ENCODE measurements at places on chromosomes 4 and X.

DNA sequence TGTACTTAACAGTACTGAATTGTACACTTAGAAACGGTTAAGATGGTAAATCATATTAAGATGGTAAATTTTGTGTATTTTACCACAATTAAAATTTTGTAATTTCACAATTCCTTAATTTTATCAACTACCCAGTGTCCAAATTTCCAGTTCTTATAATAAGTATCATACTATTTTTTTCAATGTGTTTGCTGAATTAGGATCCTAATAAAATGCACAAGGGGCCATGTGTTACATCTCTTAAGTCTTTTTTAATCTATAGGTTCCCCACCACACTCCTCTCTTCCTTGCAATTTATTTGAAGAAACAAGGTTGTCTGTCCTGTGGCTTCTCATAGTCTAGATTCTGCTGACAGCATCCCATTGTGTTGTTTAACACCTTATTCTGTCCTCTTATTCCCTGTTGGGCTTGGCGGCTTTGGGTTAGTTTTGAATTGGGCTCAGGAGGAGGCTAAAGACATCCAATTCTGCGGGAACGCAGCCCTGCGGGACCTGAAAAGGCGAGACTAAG, 533 bp upstream of the SYAP1 start:
- DNase-seq: no peak

DNA sequence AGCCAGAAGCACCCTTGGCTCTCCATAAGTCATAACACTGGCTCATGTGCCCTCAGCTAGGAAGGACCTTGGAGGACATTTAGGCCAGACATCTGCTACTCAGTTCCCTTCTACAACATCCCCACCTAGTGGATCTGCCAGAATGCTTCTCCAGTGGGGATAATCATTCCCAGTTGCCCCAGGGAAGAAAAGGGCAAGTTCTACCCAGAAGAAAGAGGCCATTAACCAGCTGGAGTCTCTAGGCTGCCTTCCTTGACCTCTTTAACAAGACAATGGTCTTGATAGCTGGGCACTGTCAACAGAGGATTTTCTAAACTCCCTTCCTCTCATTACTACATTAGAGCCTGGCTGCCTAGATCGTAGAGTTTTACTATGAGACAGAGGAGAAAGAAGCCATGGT, 42.0 kb downstream of the LGI2 start:
- DNase-seq: peak; percentile 93

DNA sequence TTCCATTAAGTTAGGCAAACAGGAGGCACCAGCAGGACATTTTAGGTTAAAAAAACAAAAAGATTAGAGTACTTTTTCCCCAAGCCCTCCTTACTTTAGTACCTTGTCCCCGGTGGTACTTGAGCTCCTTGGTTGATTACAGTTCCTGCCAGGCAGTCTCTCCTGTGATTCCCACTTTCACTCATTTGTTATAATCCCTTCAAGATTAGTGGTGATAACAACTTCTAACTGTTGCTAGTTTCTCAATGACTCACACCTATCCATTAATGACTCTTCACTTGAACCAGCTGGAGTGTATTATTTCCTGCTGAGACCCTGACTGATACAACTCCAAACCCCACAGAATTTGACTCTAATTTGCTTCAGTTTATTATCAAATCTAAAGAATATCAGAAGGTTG, 765.0 kb upstream of the DIAPH2 start:
- no peak for DNase-seq

- DNase-seq: no peak
Observed at GRCh38 chrX:136256026-136256425, 4.8 kb upstream of the MAP7D3 start.

DNA sequence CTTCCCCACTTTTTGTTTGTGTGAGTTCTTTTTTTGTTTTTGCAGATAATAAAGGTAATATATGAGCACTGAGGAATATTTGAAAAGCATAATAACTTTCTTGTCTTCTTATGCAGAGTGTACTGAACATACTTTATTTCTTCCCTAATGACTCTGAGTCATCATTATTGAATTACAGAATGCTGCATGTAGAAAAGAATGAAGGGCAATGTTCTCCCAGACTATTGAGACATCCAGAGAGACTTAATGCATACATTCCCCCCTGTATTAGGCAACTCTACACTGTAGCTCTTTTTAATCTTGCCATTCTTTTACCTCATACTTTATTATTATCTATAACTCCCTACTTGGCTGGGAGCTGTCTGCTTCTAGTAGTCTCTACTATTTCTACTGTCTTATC, 240.5 kb upstream of the ANKRD50 start:
- DNase-seq: no peak

DNA sequence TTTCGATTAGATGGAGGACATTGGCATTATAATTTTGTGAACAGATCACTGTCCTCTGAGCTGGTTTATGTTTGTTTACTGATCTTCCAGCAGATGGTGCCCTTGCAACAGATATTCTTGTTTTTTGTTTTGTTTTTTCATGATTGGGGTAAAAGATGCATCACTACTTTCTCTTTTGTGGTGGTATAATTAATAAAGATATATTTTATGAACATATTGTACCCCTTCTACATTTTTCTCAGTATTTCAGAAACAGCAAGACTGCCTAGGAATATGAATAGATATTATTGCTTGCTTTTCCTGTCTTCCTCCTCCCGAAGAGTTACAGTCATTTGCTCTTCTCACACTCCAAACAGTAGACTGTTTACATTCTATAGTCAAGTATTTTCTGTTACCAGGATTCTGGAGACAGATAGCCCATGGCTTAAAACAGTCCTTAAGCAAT, 905.2 kb downstream of the TRAM1L1 start:
- no peak for DNase-seq

- no peak for DNase-seq
Observed at GRCh38 chr4:69684804-69685203, 31.8 kb upstream of the UGT2A1 start.

GRCh38 chr4:186015212-186015817, 53.6 kb upstream of the TLR3 start:
- DNase-seq: peak; percentile 33

DNA sequence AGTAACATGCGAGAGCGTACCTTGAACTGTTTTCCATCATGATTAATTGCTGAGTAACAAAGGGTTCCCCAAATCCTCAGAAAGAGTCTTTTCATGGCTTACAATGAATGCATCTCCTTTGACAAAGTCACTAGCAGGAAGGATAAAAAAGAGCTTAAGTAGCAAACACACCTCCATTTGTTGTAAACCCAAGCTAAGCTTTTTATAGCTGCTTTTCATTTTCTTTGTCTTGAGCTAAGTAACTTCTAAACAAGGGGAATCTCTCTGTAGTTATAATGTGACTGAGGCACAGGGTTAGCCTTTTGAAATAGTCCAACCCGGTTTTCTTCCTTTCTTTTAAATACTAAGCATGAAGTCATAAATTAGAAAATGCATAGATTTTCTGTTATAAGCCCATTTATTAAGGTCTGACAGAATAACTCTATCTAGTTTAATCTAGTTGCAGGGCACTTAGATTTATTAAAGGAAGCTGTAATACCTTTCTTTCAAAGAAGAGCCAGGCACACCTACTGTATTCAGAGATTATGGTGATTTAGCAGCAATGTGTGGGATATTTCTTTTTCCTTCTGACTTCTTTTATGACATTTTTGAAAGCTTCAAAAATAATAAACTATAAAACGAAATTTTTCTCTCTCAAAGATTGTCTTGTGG, 226.9 kb upstream of the SMIM31 start:
- DNase-seq: no peak

GRCh38 chrX:130415201-130415600, 13.4 kb downstream of the RBMX2 start:
- DNase-seq: no peak

GRCh38 chr4:70651864-70652506, 14.3 kb downstream of the JCHAIN start:
- DNase-seq: peak; percentile 18

GRCh38 chr4:78956975-78957374, 17.7 kb upstream of the PAQR3 start:
- peak; percentile 10 for DNase-seq

DNA sequence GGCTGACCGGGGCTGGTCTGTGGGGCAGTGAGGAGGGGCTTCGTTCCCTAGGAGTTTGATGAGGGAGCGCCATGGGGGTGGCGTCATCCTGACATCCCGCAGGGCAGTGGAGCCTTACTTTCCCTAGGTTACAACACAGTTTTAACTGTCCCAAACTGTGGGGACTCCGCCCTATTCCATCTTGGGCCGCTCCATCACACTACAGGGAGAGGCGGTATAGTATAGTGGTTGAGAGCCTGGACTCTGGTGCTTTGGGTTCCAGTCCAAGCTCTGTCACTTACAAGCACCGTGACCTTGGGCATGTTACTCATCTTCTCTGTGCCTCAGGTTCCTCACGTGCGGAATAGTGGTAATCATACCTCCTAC, 44.2 kb downstream of the ZNF185 start:
- DNase-seq: no peak

DNA sequence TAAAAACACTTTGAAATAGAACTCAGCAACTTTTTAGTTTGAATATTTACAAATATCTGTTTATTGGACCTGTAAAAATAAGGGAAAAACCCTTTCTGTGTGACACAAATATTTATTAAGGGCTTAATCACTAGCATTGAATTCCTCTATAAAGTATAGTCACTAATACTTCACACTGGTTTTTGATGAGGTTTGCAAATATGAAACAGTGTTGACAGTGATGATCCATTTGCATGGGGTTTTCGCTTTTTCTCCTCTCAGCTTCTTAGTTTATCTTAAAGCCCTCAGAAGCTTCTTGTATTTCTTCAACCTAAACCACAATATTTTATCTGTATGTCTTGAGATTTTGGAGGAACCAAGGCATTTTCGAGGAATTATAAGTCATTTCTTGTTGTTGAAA, 96.6 kb upstream of the TEX13A start:
- no peak for DNase-seq

DNA sequence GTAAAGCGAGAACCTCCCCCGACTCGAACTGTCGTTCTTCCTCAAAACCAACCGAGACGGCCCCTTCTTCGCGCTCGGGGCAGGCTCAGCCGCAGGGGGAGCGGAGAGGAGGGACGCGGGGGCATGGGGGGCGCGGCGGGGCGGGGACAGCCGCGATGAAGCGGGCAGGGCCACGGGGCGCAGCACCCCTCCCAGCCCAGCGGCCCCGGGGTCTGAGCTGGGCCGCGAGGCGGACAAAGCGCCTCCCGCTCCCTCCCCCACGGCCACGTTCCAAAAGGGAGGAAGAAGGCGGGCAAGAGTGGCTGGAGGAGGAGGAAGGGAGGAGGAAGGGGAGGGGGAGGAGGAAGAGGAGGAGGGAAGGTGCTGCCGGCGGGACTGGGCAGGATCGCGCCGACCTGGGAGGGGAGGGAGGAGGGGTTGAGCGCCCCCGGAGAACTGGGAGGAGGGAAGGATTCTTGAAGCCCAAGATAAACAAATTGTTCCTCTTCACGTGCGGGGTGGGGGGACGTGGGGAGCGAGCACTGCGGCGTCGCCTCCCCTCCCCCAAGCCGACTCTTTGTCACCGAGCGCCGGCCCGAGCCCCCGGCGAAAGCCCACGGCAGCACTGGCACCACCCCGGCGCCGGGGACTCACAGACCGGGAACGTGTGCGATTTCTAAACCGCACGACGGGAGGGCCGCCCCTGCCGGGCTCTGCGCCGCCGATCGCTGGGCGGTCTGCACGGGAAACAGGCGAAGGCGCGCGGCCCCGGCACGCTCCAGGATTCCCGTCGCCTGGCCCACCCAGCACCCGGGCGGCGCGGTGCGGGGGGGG, 2.9 kb downstream of the MAML3 start:
- DNase-seq: peak; percentile 95

DNA sequence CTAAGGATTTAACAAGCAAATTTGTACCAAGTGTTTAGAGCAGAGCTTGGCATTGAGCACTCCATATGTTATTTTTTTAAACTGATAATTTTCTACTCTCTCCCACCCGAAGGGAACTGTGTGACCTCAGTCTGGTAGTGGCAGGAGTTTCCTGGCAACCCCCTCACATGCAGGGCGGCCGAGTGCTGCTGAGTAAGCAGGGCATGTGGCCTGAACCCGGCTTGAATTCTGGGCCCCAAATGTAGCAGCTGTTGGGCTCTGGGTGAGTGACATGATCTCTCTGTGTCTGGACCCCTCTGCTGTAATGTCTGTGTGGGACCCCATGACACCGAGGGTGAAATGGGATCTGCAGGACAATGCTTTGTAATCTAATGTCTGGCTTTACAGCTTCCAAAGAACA, 13.6 kb upstream of the C4orf50 start:
- DNase-seq: no peak

- no peak for DNase-seq
Observed at GRCh38 chr4:79788884-79789283, 284.1 kb downstream of the ANTXR2 start.

DNA sequence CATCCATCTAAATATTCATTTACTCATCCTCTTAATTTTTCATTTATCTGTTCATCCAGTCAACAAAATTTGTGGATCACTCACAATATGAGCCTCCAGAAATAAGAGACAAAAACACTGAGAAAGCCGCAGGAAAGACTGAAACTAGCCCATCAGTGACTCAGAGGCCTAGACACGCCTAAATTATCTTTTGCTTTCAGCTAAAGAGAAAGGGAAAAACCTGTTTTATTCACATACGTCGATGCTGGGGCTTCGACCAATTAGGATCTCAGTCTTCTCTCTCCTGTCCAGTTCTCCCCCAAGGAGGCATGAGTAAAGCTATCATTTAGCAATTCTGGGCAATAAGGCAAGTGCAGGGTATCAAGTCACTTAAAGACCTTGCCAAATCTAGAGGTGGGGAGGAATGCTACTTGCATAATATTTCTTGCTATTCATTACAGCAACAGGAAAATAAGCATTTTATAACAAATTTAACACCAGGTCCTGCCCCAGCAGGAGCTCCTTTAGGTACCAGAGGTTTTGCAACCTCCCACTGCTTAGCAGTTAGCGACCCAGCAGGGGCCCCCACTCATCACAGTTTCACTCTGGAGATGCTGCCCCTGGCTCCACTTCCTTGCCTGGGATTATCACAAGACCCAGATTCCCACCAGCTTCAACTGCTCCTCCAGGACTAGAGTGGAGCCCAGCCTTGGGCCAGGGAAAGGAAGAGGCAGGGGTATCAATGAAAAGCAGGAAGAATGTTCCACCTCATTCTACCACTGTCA, 30.1 kb upstream of the TMEM154 start:
- DNase-seq: peak; percentile 67

- DNase-seq: peak; percentile 51
Observed at GRCh38 chr4:56209767-56210166, 177.5 kb downstream of the AASDH start.

- DNase-seq: no peak
Observed at GRCh38 chr4:73193155-73193554, 65.4 kb downstream of the ANKRD17 start.

DNA sequence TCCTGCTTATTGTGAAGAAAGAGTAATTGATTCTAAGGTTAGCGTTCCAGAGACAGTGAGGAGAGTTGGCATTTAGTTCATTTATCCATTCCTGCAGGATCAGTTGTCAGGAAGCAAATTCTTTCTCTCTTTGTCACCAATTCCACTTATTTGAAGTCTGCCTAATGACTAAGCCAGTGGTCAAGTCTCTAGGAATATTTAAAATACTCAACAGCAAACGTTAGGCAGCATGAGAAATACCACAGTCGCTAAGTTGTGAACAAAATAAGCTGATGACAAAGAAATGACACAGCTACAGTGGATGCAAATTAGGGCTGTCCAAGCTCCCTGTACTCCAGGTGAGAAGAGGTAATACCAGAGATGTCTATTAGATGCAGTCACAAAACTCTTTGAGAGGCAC, 6.6 kb upstream of the MAGEB17 start:
- DNase-seq: no peak

Measured in ELF-1 (cell line).